Stimulated activated CD4-positive, alpha-beta T cell treated with anti-CD3 and anti-CD28 coated beads, Interleukin-1b, Interleukin-23, amount 100 ng/mL, for 1 hour (primary cell): ENCODE measurements at places on chromosomes 1 and 21.

DNA sequence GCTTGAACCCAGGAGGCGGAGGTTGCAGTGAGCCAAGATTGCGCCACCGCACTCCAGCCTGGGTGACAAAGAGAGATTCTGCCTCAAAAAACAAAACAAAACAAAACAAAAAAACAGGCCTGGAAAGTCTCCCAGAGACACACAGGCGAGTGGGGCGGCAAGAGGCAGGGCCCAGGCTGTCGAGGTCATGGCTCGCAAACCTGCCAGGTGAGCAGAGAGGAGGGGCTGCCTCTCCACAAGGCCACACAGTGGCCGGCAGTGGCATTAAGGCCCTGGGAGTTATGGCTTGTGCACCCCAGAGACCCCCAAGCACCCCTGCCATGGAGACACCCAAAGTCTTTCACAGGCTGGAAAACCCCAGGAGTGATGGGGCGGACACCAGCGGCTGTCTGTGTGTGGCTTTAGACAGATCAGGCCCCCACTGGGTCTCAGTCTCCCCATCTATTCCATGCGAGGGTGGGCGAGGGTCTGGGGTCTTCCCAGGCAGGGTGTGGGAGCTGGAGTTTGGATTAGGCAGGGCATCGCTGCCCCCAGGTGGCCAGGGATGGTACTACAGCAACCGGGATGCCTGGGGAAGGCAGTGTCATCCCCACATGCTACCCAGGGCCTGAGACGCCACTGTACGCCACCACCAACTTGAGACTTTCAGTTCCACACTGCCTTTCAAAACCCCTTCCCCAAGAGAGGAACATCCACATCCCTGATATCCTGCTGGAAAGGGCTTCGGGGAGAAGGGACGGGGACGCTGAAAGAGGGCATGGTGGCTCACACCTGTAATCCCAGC, 7.3 kb upstream of the CTRC start:
- peak; percentile 44 for DNase-seq

- DNase-seq, result no peak
Observed at GRCh38 chr1:223811634-223812101, 34.1 kb downstream of the TP53BP2 start.

DNA sequence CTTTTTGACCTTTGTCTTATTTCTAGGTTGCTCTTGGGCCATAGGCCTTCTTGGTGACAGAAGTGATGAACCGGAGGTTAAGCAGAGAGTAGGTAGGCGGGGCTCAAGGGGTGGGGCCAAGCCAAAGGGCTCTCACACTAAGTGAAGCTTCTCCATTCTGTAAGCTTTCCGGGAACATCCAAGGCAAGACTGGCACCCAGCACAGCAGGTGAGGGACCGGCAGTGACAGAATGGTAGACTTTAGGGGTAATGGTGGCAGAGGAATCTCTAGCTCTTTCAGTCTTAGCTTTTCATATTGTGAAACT, at the start of gene TNFAIP8L2:
Gene TNFAIP8L2, plus strand, starts transcription at position 135 of the 305 bp plus-strand sequence. CDS start 2,049 bp downstream, outside the sequence.
- peak; percentile 25 for DNase-seq

- DNase-seq, result no peak
Observed at GRCh38 chr21:14889080-14889810, 175.6 kb downstream of the NRIP1 start.

- DNase-seq, result no peak
Observed at GRCh38 chr1:169051171-169051570, 55.3 kb upstream of the ATP1B1 start.

DNA sequence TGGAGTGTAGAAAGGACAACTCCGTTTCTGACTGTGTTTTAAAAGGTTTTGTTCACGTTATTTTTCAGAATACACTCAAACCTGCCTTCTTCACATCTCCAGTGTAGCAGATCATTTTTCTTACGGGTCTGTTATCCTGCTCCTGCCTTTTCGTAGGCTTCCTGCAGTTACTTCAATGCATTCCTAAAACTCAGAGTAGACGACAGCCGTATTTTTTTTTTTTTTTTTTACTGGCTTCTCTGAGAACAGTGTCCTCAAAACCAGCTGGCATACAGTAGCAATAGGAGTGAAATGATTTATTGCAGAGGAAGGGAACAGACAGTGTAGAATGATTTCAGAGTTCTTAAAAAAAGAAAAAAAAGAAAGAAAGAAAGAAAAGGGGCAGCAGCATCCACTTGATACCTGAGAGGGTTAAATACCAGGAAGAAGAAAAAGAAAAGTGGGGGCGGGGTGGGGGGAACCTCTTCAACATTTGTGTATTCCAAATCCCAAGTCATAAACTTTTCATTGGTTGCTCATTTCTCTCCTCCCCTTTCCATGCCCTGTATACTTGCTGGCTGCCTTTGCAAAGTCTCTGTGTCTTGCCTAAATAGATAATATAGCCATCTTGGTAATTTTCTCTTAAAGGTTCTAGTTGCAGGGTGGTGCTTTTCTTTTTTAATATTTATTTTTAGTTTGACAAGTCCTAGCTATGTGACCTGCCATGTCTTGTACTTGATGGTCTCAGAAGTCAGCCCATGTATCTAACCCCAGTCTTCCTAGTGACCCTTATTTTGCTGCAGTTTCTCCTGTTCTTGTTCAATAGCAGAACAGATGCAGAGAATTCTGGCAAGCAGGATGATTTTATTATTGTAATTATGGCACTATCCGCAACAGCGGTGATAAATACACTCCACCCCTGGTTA, 2.8 kb downstream of the TGFB2 start:
- no peak for DNase-seq

- DNase-seq, result no peak
Observed at GRCh38 chr1:7460807-7461206, 310.3 kb upstream of the VAMP3 start.

DNA sequence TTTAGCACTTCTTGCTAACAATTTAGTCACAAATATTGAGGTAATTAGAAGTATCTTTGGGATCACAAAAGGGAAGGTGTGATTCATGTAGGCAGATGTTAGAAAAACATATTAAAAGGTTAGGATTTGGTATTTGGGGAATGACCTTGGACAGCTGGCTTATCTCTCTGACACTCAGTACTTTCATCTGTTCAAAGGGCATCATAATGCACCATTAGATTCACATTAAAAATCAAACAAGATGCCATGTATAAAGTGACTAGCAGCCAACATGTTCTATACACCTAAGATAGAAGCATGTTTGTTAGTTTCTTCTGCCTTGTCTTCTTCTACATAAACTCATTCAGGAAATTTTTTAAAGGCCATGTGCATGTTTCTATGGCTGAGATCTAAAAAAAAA, 56.5 kb upstream of the ESRRG start:
- DNase-seq, result no peak

- DNase-seq, result no peak
Observed at GRCh38 chr1:119086830-119087229, 53.6 kb downstream of the WARS2 start.

- DNase-seq, result no peak
Observed at GRCh38 chr21:34971656-34972055, 77.4 kb downstream of the RUNX1 start.

DNA sequence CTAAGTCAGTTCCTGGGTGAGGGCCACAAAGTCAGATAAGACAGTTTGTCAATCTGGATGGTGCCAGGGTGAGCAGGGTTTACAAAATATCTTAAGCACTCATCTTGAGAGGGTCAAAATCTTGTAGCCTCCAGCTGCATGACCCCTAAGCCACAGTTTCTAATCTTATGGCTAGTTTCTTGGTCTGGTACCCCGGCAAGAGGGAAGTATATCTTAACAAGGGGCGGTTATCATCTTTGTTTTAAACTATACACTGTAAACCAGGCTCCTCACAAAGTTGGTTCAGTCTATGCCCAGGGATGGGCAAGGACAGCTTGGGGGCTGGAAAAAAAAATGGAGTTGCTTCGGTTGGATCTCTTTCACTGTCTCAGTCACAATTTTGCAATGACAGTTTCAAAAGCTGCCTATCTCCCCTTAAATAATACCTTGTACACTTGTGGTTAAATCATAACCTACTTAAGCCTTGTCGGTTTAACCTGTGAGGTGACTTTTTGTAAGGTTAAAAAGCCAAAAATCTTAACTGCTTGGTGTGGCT, 7.8 kb upstream of the CD46 start:
- DNase-seq, result no peak

GRCh38 chr21:23522751-23523150, 2084.5 kb downstream of the MRPL39 start:
- no peak for DNase-seq

DNA sequence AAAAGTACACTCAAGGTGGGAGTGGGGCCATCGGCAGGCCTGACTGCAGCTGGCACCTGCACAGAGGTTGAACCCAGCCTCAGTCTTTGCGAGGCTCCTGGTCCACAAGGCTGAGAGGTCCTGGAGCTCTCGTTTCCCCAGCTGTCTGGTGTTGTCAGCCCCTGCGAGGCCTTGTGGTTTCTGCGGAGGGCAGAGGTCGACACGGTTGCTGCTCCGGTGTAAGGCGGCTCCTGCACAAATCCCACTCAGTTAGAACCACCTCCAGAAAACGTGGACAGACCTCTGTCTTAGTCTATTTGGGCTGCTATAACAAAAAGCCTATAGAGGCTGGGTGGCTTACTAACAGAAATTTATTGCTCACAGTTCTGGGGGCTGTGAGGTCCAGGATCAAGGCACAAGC, 5.8 kb downstream of the KIAA1614 start:
- no peak for DNase-seq

DNA sequence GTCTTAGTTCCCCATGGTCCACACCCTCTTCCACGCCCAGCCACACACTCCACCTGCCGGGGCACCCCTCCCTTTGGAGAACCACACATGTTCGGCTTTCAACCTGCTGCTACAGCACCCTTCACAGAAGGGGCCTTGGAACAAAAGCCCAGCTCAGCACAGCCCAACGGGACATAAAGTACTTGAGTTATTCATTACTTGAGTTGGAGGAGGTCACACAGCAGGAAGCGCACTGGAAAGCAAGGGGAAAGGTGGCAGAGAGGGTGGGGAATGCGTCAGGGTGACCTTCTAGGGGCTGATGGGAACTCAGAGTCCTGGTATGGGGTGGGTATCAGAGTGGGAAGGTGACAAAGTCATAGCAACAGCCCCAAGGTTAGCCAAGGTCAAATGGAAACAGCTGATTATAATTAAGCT, 3.0 kb upstream of the ATP1B1 start:
- DNase-seq, result no peak

DNA sequence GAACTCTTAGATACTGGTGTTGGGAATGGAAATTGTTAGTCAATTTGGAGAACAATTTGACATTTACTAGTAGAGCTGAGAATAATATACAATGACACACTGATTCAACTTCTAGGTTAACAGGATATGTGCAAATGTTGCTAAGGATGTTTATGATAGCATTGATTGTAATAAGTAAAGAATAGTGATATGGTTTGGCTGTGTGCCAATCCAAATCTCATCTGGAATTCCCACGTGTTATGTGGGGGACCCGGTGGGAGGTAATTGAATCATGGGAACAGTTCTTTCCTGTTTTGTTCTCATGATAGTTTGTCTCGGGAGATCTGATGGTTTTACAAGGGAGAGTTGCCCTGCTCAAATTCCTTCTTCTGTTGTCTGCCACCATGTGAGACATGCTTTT, 302.4 kb upstream of the TMPRSS15 start:
- DNase-seq, result no peak

DNA sequence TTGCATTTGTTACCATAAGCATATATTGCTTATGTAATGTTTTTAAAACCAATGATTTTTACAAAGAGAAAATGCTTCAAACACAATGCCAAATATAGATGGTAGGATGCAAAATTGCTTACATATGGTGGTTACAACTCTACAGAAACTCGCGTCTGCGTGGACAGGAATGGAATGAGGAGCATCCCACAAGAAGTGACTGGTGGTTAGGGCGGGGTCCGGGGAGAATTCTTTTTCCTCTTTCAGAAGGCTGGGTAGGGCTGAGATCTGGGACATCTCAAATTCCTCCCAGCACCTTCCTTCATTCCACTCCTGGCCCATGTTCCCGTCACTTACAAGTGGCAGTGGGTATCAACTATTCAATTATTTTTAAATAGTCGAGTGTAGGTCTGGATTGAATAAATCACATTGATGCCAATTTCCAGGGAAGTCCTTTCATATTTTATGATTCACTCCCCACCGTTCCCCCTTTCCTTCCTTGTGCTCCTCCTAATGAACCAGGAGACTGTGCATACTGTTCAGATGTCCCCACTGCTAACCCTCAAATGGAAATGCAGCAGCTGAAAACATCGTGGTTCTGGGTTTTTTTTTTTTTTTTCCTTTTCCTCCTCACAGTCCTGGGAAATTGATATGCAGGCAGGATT, 174.5 kb upstream of the POU3F1 start:
- no peak for DNase-seq

GRCh38 chr1:19365721-19366120, 53.6 kb downstream of the SLC66A1 start:
- no peak for DNase-seq

DNA sequence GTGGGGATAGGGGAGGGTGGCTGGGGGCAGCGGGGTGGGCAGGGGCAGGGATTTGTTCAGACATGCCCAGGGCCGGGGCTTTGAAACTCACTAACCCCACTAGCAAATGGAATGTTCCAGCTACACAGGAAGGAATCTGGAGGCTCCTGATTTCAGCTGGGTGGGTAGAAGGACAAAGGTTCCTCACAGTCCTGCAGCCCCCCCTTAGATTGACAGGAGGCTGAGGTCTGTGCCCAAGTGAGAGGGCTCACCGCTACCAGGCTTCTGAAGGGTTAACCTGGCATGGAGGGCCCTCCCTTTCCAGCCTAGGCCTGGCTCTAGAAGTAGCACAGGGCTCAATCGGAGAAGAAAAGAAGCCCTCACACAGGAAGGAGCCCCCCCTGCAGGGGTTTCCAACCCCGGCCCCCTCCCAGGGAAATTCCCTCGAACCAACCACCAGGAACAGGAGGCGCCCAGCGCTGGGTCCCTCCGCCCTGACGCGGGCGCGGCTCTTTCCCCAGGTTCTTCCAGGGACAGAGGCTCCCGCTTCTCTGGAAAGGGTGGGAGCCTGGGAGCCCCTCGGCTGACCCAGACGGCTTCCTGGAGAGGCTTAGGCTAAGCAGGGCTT, 3.3 kb downstream of the EPHA2 start:
- no peak for DNase-seq
